ENCODE measurements at places on chromosomes 16 and 17.
A peak's percentile ranks its signal among the peaks of the same experiment; 100 is the strongest.

DNA sequence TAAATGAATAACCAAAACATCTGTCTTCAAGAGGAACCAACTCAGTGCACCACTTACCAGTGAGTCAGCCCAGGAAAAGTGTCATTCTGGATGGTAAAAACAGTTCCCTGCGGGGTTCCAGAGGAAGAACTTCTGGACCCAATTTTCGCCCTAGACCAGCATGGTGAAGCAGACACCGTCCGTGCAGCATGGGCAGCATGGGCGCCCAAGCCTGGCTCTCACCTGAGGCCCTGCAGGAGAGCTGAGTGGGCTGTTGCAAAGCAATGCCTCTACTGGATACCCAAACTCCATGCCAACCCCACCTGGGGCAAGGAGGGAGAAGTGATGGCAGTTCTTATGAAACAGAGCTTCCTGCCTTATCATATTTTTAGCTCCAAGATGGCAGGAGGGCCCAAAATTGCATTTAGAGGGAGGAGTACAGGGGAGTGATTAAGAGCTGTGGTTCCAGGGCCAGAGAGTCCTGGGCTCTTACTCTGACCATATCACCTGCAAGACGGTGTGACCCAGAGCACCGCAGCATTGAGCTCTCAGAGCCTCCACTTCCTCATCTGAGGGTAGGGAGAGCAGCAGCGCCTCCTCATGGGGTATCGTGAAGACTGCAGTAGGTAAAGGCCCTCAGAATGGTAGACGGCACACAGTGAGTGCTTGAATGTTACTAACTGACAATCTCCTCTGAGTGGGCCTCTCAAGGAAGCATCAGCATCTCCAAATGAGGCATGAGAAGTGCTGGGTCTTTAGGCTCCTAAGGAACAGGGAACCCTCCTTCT is 16.6 kb upstream of the INPP5K start:
- no peak for DNase-seq

- DNase-seq = no peak
These were observed 17.7 kb downstream of the NCBP3 start for GRCh38 chr17:3828151-3828851.

- no peak for DNase-seq
These were observed 189.0 kb upstream of the CIBAR2 start for GRCh38 chr16:85301231-85301630.

GRCh38 chr17:65193305-65193704 is 56.1 kb downstream of the RGS9 start:
- DNase-seq = no peak

- DNase-seq = no peak
These were observed 25.8 kb downstream of the GINS3 start for GRCh38 chr16:58418026-58418425.

DNA sequence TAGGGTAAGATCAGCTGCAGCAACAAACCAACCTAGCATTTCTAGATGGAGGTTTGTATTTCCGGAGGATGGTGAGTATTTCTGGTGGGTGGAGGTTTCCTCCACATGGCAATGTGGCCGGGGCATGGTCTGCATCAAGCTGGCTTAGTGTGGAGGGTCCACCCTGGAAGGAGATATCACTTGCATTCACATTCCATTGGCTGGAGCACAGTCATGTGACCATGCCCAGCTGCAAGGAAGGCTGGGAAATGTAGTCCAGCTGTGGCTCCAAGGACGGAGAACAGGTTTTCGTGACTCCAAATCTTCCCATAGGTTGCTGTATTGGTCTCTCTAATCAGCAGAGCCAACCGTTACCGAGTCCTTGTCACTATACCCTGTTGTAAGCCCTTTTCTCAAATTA is 68.7 kb downstream of the RAI1 start:
- peak; percentile 33 for DNase-seq

GRCh38 chr16:87701078-87701460 is 64.7 kb downstream of the KLHDC4 start:
- no peak for DNase-seq

DNA sequence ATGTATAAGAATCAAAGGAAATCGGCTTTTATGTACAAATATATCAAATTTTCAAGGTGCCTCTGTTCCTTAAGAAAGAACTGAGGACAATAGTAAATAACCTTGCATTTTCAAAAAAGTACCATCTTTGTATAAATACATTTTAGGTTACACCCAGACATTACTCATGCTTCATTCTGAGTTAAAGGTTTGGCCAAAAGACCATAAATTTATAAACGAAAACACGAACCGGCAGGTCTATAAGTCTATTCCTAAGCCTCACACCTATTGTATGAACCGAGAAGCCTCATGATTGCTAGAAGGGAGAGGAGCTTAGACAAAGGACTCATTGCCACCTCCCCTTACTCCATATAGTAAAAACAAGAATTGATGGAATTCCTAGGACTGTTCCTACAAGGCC is 94.6 kb upstream of the PSMD7 start:
- DNase-seq = no peak

- no peak for DNase-seq
These were observed 6.2 kb downstream of the RBFOX1 start for GRCh38 chr16:7338826-7339225.

GRCh38 chr17:77836557-77837041 is 121.9 kb upstream of the TNRC6C start:
- DNase-seq = no peak

DNA sequence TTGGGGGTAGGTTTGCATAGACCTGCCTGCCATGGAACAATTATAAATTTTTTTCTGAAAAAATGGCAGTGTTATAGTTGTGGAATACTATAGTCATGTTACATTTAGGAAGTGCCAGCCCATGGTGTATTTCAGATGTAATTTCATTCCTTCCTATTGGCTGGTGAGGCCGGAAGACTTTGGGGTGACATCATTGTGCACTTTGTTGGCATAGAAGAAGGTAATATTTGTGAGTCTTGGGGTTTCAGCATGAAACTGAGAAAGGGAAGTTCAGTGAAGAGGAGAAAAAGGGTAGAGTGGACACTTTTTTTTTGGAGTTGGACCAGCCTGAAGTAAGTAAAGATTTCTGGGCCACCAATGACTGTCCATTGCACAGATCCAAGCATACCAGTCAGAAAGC is 16.0 kb upstream of the HEATR6 start:
- no peak for DNase-seq

DNA sequence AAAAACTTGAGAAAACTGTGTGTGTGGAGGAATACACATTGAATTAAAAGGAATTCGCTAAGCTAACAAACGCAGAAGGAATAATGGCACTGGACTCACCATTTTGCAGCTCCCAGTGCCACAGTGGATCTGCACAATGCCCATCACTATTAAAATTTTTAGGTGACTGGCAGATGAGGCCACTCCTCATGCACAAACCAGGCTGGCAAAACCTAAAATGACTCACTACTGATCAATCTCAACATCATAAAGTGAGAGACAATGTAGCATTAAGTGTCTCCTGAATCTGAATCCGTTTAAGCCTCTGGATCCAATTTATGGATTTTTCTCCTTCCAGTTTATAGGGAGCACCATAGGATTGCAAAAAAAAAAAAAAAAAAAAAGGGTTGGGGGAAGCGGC is 20.6 kb downstream of the MYH10 start:
- no peak for DNase-seq

GRCh38 chr17:8146381-8147140 is 5.6 kb downstream of the PER1 start:
- DNase-seq = no peak

DNA sequence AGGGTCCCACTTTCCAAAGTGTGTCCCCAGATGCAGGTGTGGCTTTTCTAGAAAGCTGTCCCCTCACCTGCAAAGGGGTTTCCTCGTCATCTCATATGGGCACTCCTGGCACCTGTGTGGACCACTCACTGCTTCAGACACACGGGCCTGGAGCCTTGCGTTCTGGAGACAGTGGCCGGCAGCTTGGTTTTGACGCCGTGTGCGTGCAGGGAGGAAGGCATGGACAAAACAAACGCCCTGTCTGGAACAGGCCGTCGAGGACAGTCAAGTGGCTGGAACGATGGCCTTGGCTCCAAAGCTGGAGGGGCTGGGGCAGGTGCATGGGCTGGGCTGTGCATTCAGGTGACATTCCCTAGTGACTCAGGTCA is 13.0 kb upstream of the C16orf95 start:
- no peak for DNase-seq

DNA sequence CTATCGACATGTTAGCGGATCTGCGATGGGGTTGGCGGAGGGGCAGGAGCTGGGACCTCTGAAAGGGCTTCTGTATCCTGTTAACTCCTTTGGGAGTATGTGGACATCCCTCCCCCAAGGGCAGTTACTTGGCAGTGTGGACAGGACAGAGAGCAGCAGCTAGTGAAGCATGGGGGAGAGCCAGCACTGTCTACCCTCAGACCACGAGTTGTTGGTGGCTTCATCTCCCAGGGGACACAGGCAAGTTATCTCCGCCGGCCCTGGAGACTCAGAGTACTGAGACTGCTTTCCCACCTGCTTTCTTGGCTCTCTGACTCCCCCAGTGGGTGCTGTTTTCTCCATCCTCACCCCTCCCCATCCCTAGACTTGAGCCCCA is 5.3 kb upstream of the GFAP start:
- no peak for DNase-seq

GRCh38 chr16:80924372-80924978 is 82.2 kb downstream of the CMC2 start:
- no peak for DNase-seq

GRCh38 chr17:50476545-50477315 is 1.9 kb upstream of the RSAD1 start:
- DNase-seq = no peak

DNA sequence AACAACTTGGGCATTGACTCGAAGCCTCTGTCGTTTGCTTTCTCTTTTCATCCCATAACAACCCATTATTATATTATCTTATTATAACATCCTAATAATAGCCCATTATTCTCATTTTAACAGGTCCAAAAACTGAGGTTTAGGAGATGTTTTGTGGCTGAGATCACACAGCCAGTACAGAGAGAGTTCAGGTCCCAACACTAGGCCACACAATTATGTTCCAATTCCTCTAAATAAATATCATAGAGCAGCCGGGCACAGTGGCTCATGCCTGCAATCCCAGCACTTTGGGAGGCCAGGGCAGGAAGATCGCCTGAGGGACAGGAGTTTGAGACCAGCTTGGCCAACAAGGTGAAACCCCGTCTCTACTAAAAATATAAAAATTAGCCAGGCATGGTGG is 40.3 kb upstream of the KIFC3 start:
- DNase-seq = no peak

DNA sequence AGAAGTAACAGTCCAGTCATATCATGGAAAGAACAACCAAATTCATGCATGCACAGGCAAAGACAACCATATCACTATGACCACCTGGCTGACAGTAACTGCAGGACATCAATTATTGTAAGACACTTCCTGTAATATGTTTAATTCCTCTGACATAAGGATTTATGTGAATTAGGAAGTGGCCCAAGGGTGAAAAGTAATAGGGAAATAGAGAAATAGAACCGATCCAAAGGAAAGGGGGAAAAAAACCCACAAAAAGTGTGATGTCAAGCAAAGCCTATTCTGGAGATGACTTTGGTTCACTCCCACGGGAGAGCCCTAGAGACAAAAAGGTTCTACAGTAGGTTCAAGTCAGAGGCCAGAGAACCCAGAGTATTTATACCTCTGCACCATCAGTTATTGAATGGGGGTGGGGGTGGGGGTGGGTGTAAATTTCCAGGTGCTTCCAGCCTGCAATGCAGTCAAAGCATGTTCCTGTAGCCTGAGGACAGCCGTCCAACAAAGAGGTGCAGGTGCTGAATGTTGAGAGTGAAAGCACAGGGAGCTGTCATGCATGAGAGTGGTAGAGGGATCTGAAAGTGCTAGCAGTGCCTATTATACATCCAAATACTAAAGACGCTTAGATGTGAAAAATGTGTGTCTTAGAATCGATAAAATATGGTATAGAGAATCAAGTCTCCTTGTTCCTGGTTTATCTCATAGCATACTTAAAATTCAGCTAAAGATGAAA is 95.6 kb upstream of the HLF start:
- no peak for DNase-seq

GRCh38 chr17:75834928-75835653 is 9.1 kb downstream of the UNC13D start:
- no peak for DNase-seq

DNA sequence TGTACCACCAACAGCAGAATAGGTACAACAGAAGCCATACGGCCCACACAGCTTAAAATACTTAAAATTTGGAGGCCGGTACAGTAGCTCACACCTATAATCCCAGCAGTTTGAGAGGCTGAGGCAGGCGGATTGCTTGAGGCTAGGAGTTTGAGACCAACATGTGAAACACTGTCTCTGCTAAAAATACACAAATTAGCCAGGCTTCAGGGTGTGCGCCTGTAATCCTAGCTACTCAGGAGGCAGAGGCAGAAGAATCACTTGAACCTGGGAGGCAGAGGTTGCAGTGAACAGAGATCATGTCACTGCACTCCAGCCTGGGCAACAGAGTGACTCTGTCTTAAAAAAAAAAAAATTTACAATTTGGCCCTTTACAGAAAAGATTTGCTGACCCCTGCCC is 17.0 kb downstream of the GFOD2 start:
- no peak for DNase-seq

DNA sequence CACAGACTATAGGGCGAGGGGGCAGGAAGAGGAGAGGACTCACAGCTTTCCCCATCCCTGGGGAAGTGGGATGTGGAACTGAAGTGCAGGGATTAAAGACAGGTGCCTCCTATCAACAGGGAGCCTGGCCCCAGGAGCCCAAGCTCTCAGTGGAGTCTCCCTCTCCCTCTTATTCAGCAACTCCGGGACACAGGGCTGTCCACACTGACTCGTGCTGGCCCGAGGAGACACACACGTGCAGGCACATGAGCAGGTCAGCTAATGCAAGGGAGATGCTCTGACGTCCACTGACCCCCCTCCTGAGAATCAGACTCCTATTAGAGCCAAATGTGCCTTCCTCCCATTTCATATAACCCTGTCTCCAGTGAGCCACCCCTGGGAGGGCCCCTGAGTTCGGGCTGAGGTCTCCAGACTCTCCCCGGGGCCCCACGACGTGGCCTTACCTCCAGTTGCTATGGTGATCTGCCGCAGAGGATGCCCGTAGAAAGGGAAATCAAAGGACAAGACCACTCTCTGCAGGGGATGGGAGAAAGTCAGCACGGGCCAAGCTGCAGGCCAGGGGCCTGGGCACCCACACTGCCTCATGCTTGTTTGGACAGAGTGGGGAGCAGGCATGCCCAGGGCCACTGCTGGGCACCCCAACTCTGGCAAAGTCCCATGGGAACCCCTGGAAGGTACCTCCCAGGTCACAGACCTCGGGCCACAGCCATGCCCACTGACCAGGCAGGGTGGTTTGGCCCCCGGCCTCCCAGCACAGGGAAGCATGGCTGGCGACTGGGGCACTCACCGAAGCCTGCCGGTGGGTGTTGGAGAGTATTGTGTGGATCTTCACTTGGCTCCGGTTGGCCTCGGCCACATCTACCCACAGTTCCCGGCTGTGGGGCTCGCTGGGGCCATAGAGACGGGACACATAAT is 42.7 kb downstream of the PLXDC1 start:
- no peak for DNase-seq

DNA sequence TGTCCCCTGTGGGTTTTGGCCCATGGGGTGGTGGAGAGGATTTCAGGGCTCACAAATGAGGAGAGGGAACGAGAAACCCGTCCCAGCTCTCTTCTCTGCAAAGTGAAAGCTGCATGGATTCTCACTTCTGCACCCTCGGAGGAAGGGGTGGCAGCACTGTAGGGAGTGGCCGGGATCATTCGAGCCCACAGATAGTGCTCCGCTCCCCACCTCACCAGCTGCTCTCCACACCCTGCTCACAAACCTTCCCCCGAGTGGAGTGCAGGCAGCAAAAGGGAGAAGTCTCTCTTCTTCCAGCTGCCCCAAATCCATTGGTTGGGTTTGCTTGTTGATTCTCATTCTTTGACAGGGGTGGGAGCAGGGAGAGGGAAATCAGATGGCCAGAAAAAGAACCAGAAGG is 20.1 kb downstream of the STAT5A start:
- DNase-seq = no peak
